Activated CD4-positive, alpha-beta T cell treated with anti-CD3 and anti-CD28 coated beads, Interleukin-2, amount 50 U/mL, for 16 hours (primary cell): ENCODE measurements at places on chromosomes 16 and 17.

GRCh38 chr17:77356109-77356689, 215.4 kb downstream of the SEC14L1 start:
- no peak for DNase-seq

GRCh38 chr16:14286368-14287230, 215.5 kb downstream of the MRTFB start:
- DNase-seq = peak; percentile 38

DNA sequence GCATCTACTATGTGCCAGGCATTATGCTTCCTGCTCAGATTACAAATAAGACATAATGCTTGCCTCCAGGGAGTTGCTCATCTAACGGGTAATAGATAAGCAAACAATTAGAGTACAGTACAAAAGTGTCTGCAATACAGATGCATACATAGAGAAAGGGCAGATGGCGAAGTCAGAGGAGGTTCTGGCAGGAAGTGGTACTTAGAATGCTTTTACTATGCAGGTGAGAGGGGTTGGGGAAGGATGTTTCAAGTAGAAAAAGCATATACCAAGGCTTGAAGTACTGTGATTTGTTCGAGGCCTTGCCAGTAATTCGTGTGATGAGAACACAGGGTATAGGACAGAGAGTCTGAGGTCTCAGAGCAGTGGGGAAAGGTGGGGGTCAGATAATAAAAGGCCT, 349.8 kb downstream of the UTP18 start:
- no peak for DNase-seq

DNA sequence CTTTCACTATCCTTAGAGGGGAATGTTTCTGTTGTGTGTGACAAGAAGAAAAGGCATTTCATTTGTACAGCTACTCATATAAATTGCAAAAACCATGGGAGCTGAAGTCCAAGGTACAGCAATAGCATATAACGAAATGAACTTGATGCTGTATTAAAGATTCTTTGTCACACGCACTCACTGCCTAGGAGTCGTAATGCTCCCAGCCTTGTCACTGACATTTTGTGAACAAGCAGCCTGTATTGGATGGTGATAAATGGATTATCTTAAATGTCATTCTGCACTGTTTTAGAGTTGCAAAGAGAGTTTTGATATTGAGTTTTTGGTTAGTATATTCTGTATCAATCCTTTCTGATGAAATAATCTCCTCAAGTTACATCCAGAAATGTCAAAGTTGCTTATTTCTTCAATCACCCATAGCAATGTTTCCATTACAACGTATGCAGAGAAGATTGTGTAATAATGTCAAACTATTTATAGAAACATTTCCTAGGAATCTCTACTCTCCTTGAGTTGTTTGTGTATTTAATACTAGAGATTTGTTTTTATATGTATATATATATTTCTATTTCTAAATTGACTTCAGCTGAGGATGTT, 270.6 kb downstream of the FTO start:
- no peak for DNase-seq

DNA sequence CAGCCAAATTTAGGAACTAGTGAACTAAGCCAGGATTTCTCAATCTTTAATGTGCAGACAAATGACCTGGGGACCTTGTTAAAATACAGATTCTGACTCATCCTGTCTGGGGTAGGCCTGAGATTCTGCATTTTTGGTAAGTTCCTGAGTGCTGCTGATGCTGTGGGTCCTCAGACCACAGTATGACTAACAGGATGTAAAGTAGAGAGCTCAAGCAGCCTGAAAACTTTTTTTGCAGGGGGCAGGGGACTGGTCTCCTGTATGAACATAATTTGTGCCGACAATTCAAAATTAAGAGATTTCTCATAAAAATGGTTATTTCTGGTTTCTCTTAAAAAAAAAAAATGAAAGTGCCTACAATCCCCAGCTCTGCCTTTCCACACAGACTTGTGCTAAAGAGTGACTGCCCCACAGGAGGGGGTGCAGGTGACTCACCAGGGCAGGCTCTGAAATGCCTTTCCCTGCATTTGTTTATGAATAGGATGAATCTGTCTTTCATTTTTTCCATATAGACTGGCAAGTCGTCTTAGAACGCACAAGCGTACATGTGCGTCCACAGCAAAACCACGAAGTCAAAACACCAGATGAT, 271.5 kb downstream of the PHKB start:
- peak; percentile 80 for DNase-seq

DNA sequence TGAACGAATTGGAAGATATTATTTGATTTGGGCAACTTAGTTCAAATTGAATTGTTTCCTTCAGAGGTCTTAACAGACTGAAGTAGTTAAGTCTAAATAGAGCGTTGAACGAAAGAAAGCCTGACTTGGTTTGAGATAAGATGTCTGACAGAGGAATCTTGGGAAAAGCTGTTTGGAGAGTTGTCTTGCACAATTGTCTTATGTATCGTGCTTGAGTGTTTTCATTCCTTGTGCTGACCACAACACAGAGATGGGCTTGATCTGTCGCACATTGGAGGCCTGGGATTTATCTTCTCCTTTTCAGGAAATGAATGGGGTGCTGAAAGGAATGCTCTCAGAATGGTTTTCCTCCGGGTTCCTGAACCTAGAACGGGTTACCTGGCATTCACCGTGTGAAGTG, 7.8 kb downstream of the MLYCD start:
- no peak for DNase-seq

DNA sequence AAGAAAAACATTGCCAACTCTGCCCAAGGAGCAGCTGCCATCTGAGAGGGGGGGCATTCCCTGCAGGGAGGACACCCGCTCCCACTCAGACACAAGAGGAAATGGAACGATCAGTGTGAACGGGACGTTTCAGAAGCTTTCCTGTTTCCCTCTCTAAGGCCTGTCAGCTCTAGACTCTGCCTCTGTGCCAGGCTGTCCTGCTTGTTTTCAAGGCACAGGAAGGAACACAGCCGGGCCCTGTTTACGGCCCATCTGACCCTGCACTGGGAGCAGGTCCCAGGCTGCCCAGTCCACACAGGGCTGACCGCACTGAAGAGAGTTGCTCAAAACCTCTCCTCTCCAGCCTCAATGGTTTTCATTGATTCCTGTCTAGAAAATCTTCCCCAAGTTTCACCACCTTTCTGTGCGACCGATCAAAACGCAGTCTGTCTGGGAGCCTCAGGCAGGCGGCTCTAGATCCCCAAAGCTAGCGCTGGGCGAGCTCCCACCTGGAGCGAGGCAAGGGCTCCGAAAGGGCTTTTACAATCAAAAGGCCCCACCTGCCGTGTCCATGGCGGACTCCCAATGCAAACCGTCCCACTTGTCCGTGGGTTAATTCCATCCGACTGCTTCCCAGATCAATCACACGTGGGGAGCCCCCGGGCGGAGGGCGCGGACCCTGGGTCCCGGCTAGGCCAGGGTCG, 1.5 kb downstream of the PIEZO1 start:
- DNase-seq = no peak

DNA sequence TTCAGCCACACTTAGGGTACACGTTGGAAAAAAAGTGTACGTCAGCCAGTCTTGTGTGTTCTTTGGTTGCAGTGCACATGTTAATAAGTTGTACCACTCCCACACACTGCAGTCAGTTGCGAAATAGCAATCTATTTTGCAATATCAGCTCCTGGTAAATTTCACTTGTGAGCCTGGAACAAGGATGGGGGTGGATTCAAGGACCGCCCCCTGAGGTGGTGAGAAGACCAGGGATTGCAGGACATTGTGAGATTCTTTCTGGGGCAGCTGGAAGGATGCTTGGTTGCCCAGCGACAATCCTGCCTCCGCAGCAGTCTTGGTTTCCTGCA, 78.6 kb upstream of the ZFHX3 start:
- no peak for DNase-seq

DNA sequence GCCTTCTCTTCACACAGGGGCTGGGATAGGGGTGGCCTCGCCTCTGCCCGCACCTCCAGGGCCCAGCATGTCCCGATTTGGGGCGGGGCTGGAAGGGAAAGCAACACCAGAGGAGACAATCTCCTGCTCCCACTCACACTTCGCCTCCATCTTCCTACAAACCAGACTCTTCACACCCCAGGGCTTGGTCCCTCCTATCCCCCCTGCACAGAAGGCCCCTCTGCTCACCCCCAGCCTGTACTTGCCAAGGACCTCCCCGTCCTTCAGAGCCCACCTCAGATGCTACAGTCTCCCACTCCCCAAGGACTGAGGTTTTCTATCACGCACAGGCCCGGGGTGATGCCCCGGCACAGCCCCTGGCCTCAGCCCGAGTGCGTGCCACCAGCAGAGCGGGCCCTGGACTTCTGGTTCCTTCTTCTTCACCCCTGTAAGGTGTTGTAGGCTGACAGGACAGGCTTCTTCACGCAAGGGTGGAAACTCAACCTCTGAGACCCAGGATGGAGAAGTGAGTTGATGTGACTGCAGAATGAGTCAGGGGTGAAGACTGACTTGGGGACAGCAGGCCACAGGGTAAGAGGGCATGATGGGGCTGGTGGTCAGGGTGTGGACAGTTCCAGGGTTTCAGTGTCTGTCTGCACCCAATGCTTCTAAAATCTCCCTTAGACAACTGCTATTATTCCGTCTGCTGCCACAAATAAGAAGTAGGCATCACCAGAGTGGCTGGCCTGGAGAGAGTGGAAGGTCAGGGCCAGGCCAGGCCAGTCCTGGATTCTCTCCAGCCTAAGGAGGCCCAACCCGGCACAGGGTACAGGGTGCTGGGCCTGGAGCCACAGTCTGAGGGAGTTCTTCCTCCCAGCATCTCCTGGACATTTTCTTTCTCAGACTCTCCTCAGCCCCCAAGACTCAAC, 2.5 kb downstream of the ITGAE start:
- no peak for DNase-seq

DNA sequence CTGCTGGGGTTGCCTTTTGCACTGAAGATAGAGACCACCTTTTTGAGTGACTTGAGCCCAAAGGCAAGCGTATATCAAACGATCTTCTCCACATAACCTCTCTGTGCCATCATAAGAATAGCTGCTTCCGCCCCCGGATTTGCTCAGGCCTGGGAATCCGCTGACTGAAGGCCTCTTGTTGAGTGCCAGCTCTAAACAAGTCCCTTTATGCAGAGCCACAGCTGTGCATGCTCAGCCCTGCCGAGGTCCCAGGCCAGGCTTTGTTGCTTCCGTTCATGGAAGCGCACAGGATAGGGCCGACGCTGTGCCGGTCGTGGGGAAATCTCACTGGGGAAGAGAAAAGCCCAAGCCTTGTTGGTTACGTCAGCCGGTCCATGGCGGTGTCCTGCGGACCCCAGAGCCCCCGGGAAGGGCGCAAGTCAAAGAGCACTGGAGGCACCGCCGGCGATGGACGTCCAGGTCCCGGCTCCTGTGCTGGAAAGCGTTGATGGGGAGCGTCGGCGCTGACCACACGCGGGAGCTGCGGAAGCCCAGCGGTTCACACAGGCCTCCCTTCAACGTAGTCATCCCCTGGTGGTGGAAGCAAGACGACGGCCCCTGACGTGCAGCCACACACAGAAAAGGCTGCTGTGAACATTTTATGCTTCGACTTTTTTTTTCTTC, 23.5 kb upstream of the RPL13 start:
- no peak for DNase-seq

DNA sequence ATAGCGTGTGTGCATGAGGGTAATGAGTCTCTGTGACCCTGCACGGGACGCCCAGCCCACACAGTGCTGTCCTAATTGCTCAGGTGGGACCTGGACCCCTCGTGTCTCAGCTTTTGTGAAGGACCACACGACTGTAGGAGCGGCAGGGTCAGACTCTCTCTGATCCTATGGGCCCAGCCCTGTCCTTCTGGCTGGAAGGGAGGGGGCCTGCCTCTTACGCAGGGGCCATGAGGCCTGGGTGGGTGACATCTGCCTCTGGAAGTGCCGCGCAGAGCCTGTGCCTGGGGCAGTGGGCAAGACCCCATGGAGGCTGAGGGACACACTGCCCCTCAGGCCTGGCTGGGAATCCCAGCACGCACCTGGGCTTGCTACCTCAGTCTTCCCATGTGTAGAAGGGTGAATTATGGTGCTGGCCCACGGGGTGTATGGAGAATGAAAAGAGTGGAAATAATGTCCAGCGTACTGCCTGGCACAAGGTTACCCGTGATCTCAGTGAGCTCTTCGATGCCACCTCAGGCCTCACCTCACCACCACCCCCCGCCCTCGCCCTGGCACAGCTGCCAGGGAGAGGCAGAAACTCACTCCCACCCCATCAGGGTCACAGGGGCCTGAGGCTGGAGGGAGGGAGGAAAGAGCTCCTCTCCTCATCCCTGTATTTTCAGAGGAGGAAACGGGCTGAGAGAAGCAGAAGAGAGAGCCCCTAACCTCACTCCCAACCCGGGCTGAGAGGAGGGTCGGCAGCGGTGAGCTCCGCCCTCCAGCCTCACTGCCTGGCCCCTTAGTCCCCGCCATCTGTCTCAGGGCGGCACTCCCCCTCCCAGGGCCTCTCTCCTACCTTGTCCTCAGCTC, 27.1 kb upstream of the DBNDD1 start:
- DNase-seq = no peak

DNA sequence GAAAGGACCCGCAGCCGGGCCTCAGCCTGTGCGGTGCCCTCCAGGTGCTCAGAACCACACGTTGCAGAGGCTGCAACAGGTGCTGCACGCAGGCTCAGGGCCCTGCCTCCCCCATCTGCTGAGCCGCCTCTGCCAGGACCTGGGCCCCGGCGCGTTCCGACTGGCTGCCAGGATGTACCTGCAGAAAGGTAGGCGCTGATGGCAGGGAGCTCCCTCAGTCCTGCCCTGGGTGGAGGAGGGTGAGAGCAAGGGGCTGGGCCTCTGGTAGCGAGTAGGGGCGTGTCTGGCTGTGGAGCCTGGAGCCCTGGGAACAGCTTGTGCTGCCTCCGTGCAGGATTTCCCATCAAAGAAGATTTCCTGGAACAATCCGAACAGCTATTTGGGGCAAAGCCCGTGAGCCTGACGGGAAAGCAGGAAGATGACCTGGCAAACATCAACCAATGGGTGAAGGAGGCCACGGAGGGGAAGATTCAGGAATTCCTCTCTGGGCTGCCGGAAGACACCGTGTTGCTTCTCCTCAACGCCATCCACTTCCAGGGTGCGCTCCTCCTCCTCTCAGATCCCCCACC, 4.4 kb downstream of the SERPINF2 start:
- DNase-seq = no peak

DNA sequence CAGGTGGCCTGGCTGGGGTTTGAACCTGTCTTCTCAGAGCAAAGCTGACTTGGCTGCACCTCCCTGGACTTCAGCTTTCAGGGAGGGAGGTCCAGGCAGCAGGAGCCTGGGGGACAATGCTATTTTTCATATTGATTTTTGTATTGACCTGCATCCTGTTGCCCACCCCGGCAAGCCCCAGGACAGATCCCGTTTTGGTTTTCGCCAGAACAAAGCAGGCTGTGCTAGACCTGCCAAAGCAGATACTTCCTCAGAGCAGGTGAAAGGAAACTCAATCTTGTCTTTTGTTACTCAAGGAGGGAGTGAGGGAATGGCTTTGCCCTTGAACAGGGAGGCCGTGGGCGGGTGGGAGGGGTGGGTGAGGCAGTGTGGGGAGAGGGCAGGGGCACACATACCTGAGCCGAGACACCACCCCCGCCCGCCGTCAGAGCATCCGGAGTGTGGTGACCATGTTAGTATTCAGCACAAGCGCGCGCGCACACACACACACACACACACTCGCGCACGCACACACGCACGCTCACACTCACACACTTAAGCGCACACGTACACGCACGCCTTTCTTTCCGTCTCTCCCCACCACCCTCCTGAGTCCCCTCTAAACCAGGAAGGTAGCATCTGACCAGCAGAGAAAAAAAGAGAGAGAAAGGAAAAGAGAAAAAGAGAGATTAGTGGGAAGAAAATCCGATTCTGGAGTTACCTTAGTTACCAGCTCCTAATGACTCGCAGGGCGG, 59.5 kb downstream of the RAI1 start:
- peak; percentile 24 for DNase-seq
